ENCODE measurements at places on chromosomes 4 and X. TPM values are rescaled to one million over a fixed set of nuclear protein-coding genes. Genes with fewer than 3 reads are reported as not detected.

The H2BW2 gene
- not detected for total RNA-seq

The DDIT4L gene
- total RNA-seq = 0.32 TPM

The PPEF2 gene
- not detected for total RNA-seq

The TMEM154 gene
- 0.06 TPM for total RNA-seq

The UCHL1 gene
- total RNA-seq = 959 TPM

The HTR2C gene
- total RNA-seq = not detected

The TMSB15C gene
- not detected for total RNA-seq

The PLAC8 gene
- not detected for total RNA-seq

The CHM gene
- 8.8 TPM for total RNA-seq

The RAB41 gene
- total RNA-seq = not detected

The USP38 gene
- 9.5 TPM for total RNA-seq

The EDA2R gene
- 12.2 TPM for total RNA-seq

The AVPR2 gene
- not detected for total RNA-seq

Measured in A549 treated with ZK216348 at 1 μM for 4 hours (cell line).